Stimulated activated CD4-positive, alpha-beta T cell treated with anti-CD3 and anti-CD28 coated beads, Interleukin-2, amount 100 ng/mL, for 4 hours (primary cell): ENCODE measurements at places on chromosomes 11 and 22.

DNA sequence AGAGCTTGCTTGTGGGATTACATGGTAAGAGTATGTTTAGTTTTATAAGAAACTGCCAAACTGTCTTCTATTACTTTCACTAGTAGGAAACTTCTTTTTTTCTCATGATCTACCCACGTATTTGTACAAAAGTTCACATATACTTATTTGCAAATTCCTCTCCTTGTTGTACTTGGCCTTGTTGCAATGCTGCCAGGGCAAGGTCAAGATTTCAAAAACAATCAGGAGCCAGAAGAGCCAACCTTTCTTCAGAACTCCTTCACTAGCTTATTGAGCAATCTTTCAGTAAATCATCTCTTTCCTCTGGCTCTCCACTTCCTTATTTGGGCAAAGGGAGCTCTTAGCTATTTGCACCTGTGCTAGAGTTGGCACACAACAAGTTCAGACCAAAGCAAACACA is 9.7 kb downstream of the SRSF8 start:
- DNase-seq, result no peak

DNA sequence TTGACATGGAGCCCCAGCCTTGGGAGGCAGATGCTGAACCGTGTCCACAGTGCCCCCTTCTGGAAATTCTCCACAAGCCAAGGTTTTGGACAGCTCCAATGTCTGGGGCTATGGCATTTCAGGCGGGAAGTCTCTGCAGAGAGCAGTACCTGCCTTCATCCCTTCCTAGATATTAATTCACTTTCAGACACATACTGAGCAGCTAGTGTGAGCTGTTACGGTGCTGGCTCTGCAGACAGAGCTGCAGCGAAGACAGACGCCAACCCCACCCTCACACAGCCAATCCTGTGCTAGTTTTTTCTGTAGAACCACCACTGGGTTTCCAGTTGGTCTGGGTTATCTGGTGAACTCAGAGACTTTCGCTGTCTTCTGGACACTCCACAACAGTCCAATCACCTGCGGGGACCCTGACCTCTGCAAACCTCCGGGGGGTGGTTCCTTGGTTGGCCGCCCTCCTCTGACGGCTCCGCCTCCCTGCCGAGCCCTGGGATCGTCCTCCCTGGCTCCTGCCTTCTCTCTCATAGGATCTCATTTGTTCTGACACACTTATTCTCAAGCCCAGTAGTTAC is 9.1 kb downstream of the LMF2 start:
- DNase-seq, result peak; percentile 57

- DNase-seq, result no peak
These were observed 47.4 kb upstream of the OR4B1 start for GRCh38 chr11:48169259-48169658.

DNA sequence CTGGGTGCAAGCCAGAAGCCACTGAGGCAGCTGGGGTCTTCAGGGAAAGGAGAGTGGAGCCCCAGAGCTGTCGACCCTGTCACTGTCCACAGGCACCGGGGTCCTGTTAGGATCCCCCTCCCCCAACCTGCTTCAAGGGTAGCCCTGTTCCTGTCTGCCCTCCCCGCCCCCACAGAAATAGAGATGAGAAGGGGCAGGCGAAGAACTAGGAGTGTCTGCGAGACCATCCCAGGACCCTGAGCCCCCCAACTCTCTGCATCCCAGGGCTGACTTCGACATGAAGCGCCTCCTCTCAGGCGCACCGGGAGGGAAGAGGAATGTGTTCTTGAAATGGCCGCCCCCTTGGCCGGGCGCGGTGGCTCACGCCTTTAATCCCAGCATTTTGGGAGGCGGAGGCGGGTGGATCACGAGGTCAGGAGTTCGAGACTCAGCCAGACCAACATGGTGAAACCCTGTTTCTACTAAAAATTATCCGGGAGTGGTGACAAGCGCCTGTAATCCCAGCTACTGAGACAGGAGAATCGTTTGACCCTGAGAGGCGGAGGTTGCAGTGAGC is 607 bp upstream of the ZNF70 start:
- no peak for DNase-seq

DNA sequence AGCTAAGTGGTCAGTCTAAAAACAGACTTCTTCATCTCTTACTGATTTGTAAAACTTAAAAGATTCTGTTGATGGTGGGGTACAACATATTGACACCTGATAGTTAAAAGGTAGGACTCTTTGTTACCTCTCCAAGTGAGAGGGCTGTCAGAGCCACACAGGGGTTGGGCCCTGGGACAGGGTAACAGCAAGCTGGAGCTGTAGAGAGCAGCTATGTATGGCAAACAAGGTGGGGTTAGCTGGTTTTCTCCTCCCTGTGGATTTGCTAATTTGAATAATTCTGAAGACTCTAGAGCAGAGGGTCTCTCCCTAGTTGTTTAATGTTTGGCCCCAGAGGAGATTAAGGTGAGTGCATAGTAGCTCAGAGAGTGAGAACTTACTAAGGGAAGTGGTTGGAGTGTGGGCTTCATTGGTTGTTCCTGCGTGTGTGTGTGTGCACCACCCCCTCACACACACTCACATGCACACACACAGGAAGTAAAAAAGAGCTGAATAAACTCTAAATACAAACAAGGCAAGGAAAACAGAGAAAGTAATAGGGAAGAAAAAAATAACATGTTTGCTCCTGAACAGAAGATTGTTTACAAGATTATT is 9.2 kb upstream of the GAS2 start:
- DNase-seq, result no peak

DNA sequence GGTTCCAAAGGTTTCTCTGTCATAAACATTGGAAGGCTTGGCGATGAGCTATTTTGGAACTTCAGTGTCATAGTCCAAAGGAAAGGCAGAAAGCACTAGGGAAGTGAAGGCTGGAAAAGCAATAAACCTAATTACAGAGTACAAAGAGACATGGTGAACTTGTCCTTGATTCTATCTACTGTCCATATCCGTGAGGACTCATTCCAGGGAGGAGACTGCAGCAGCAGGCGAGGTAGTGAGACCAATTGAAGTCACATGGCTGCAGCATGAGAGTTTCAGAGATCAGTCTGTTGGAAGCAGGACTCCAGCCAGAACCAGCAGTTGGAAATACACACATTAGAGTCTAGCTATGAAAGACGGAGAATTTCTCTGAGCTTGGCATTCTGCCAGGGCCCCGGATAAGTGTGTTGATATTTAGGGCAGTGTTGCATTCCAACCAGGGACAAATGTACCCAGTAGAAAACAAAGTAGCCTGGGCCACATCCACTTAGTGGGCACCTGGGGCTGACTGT is 54.1 kb upstream of the ARHGAP42 start:
- DNase-seq, result no peak

DNA sequence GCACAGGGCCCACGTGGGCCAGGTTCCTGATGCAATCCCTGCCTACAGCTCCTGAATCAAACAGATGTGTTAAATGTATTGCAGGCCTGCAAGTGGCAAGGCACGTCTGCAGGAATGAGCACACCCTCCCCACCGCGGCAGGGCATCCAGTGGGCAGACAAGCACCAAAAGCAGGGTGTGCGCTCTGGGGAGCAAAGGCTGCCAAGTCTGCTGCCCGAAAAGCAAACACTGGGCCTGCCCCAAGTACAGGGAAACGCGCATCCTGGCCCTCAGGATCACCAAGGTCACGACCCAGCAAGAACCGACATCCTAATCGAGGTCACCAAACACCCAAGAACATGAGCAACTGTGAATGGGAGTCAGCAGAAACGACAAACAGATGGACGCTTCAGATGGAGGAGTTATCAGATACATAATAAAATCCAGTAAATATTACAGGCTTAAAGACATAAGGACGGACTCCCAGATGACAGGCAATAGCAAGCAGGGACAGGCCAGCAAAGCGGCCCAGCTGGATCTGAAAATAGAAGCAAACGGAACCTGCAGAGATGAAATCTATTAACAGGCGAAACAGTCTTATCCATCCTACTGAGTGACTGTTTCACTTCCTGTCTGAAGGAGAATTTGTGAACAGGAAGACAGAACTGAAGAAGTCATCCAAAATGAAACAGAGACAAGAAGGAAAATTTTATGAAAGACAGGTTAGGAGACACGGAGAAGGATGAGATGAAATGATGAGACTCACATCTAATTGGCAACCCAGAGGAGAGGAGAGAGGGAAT is 26.7 kb downstream of the CARS1 start:
- no peak for DNase-seq

DNA sequence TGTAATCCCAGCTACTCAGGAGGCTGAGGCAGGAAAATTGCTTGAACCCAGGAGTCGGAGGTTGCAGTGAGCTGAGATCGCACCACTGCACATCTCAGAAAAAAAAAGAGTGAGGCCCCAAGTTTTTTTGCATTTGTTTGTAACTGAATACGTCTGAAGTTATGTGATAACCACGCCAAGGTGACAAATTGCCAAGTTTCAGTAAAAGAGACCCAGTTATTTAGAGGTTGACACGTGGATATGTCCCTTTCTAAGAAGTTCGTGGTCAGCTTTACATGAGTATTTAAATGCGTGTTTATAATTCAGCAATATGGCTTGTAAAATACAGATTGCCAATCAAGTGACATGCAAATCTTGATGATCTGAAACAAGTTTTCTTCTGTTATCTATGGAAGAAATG is 8.0 kb downstream of the PPARA start:
- DNase-seq, result no peak

DNA sequence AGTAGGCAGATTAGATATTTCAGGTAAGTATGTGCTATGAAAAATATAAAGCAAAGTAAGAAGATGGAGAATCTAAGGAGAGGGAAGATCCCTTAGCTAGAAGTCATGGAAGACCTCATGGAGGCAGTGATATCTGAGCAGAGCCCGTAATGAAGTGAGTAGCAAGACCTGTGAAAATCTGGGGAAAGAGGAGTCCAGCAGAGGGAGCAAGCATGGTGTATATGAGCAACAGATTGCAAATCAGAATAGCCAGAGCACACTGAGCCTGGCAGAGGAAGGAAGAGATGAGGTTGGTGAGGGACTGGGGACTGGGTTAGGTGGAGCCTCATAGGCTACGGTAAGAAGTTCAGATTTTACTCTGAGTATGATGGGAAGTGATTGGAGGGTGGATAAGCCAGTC is 9.4 kb downstream of the LHFPL7 start:
- no peak for DNase-seq

- DNase-seq, result no peak
These were observed 110.3 kb upstream of the PITPNB start for GRCh38 chr22:28029201-28029948.

DNA sequence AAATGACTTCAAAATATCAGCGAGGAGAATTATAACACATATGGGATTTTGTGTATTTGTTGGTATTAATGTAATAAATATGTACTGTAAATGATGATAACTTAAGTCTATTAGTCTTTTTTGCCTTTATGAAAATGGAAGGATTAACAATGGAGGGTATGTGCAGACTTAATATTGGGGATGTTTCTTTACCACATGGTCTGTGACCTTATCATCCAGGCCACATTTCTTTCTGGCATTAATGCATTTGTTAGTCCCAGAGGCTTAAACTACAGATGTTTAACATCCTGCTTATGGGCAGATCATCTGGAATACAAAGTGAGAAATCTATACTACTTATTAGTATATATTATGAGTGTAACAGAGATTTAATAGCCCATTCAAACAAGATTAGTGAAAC is 64.6 kb downstream of the SOX6 start:
- no peak for DNase-seq
